Activated CD8-positive, alpha-beta T cell treated with anti-CD3 and anti-CD28 coated beads, Interleukin-2, amount 10 ng/mL, durations not matched to agents 7 days and 5 days (primary cell): ENCODE measurements at places on chromosomes 7 and 10. TPM values are rescaled to one million over a fixed set of nuclear protein-coding genes. Genes with fewer than 3 reads are reported as not detected.

DNA sequence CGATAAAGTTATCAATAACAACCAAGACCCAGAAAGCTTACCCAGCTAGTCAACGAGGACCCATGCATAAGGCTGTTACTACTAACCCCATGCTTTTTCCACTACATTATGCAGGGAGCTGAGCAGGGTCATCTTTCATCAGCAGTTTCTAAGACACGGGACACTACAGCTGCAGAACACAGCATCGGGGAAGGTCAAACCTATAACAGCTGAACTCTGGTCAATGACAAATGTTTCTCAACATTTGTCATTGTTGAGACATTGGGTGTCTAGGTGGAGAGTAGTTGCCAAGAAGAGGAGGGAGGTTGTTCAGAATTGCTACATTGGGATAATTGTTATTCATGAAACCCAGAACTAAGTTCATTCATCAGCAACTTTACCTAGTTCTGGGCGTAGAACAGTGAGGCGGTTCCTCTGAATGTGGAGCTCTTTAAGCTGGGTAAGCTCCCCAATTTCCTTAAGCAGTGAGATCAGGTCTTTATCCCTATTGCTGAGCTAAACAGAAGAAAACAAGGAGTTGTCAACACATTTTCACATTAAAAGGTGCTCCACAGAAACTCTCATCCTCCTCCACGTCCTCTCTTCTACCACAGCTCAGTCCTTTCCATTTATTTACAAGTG, 105.6 kb downstream of the ZNF22 start:
- no peak overlapping the region for H3K4me3 ChIP-seq
- H3K36me3 ChIP-seq: no peaks in the 10 kb centered on the region
- no peaks in the 10 kb centered on the region for H3K4me1 ChIP-seq
- peaks cover 26% of the 10 kb centered on the region for H3K27me3 ChIP-seq

- no peaks in the 10 kb centered on the region for H3K36me3 ChIP-seq
- DNase-seq: no peak
- H3K4me3 ChIP-seq: no peak overlapping the region
- peaks cover 15% of the 10 kb centered on the region for H3K27me3 ChIP-seq
- H3K4me1 ChIP-seq: no peaks in the 10 kb centered on the region
Measured at GRCh38 chr10:48612236-48612943, 7.5 kb upstream of the ARHGAP22 start.

DNA sequence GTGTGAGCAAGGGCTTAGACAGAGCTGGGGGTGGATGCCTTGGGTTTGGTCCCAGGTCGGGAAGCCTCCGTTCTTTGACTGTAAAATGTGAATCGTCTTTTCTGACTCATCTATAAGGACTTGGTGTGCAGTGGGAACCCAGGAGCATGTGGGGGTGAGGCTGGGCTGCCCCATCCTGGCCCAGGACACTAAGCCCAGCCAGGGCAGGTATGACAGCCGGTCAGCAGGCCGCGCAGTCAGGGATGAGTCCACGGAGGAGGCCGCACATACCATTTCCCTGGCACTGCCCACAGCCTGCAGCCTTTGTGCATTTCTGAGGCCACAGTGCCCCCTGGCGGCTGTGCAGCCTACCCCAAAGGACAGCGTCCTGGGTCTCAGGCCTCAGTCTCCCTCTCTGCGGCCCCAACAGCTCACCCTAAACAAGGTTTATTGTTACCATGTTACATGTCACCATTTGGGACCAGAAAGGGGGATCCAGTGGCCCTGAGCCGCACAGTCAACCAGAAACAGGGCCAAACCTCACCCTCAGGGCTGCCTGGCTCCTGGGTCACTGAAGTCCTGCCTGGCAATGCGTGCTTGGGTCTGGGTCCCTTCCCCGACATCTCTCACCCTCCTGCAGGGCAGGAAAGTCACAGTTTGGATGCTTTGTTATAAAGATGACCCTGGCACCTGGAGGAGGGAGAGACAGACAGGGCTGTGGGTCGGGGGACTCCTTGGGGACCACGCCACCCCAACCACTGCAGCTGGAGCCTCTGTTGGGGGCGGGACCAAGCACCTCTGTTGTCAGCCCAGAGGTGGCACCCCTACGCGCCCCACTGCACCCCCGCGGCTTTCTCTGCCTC, 14.4 kb upstream of the SH2B2 start:
- peak; percentile 76 for DNase-seq
- no peaks in the 10 kb centered on the region for H3K4me1 ChIP-seq
- no peaks in the 10 kb centered on the region for H3K27me3 ChIP-seq
- no peak overlapping the region for H3K27ac ChIP-seq

- no peak overlapping the region for H3K4me3 ChIP-seq
- no peak overlapping the region for H3K27ac ChIP-seq
- H3K4me1 ChIP-seq: no peaks in the 10 kb centered on the region
Measured at GRCh38 chr7:25579778-25580075, 351.4 kb upstream of the NPVF start.

SPAG6 gene
- 0.90 TPM for total RNA-seq

SEMA3E gene
- not detected for total RNA-seq
